ENCODE measurements at places on chromosomes 6 and 20.

DNA sequence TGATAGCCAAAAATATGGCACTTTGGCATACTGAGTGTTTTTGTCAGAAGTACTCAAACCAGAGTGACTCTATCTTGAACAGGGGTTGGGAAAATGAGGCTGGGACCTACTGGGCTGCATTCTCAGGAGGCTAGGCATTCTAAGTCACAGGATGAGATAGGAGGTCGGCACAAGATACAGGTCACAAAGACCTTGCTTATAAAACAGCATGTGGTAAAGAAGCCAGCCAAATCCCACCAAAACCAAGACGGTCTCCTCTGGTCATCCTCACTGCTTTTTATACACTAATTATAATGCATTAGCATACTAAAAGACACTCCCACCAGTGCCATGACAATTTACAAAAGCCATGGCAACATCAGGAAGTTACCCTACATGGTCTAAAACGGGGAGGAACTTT lies 985.1 kb downstream of the HACE1 start:
- no peak for DNase-seq

- DNase-seq: no peak
Observed at GRCh38 chr6:53175027-53175426, 26.4 kb upstream of the GCM1 start.

DNA sequence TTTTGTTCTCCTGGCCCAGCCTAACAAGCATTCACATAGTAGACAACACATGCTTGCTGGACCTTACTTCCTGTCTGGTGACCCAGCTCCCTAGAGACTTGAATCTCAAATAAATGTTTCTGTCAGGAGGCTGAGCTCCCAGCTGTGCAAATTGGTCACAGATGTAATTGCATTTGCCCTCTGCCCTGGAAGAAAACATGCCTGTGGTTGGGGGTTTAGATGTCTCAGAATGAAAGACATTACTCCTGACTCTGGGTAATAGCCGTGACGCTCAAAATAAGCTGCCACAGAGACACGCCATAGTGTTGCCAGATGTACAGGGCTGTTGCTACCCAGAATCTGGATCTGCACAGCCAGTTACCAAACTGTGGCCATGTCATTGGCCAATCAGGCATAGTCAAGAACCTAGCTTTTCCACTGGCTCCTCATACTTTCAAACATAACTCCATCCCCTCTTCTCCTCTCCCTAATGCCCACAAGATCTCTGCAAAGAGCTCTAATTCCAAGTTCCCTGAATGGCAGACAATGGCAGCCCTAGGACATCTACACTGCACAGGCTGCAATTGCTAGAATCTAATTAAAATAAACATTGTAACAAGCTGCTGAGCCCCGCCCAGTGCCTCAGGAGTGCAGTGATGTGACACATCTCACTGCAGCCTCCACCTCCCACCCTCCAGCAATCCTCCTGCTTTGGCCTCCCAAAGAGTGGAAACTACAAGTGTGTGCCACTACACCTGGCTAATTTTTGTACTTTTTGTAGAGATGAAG lies 32.8 kb upstream of the GMPR start:
- DNase-seq: peak; percentile 34

- DNase-seq: no peak
Observed at GRCh38 chr6:53635322-53635721, 30.2 kb downstream of the KLHL31 start.

DNA sequence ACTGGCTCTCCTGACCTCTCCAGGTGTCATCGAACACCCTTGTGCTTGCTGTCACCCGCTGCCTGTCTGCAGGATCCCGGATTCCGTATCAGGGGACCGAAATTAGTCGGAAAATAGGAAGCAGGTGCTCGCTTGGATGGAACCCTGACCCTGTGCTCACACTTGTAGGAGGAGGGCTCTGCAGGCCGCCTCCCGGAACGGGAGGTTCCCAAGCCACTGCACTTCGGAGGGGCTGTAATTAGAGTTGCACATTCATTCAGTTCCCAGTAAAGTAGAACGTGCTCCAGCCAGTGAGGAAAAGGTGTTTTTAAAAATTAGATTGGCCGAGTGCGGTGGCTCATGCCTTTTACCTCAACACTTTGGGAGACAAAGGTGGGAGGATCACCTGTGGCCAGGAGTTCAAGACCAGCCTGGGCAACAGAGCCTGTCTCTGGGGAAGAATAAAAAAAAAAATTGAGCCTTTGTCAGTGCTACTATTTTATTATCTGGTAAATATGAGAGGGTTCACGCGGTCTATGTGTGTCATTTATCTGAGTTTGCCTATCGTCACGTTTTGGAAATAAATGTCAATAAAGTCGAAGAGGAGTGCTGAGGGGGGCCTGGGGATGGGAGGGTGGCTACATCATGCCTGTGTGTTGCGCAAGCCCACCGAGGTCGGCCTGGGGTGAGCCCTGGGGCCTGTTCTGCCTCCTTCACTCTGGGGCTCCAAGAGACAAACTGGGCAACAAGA lies 1.5 kb upstream of the GMEB2 start:
- peak; percentile 87 for DNase-seq

DNA sequence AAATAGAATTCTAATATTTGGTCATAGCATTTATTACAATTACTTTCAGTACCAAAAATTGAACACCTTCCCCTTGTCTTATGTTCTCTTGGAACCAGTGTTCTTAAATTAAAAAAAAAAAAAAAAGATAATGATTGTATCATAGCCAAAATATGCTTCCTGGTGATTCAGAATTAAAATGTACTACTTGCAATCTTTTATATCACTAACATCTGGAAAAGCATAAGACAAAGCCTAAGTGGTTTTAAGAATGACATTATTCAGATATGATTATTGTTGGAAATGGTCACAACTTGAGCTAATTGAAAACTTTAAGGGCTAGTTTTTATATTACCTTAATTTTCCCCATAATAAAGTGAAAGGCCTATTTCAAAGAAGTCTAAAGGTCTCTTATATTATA lies 493.3 kb upstream of the MARCKS start:
- DNase-seq: no peak

DNA sequence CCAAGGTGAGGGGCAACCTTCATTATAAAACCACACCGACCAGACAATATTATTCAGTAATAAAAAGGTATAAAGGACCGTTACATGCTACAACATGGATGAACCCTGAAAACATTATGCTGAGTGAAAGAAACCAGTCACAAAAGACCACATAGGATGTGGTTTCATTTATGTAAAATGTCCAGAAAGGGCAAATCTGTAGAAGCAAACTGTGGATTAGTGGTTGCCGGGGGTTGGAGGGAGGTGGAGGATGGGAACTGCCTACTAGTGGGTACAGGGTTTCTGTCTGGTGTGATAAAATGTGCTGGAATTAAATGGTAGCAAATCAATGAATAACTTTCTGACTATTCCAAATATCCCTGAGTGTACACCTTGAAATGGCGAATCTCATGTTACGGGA lies 10.2 kb upstream of the PRND start:
- no peak for DNase-seq

DNA sequence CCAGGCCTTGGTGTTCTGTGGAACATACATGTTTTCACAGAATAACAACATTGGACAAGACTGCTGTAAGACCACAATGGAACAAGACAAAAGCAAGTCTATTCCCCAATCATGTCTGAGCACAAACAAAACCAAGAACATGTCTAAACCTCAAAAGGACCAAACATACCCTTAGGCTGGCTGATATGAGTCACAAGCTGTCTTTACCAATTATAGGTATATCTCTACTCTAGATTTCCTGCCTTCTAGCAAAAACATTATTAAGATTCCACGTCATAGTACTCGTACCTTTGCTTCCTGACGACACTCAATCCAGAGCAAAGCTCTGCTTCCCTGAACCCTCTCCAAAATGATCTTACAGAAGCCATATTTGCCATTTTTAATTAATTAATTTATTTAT lies 15.4 kb upstream of the L3MBTL1 start:
- no peak for DNase-seq

GRCh38 chr6:154593122-154593521 lies 82.6 kb upstream of the CNKSR3 start:
- DNase-seq: peak; percentile 94

- DNase-seq: no peak
Observed at GRCh38 chr6:163826629-163827028, 412.1 kb downstream of the QKI start.

Measured in DMS53 (cell line).